ENCODE measurements at places on chromosomes 7 and 10.

DNA sequence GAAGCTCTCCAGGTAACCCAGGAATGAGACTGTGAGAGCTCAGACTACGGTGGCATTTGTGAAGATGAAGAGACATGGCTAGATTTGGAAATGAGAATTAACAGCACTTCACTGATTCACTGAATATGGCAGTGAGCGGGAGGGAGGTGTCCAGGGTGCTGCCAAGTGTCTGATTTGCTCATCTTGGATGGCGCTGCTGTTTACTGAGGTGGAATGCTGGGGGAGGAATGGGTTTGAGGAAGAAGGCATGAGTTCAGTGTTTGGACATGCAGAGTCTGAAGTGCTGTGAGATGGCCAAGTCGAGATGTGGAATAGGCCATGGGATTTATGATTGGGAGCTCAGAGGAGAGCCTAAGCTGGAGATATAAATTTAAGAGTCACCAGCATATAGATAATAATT is 437.1 kb upstream of the NPVF start:
- DNase-seq, result no peak

GRCh38 chr7:42914421-42915045 is 2.7 kb upstream of the C7orf25 start:
- DNase-seq, result no peak

GRCh38 chr7:343227-343822 is 53.4 kb downstream of the FOXL3 start:
- no peak for DNase-seq

DNA sequence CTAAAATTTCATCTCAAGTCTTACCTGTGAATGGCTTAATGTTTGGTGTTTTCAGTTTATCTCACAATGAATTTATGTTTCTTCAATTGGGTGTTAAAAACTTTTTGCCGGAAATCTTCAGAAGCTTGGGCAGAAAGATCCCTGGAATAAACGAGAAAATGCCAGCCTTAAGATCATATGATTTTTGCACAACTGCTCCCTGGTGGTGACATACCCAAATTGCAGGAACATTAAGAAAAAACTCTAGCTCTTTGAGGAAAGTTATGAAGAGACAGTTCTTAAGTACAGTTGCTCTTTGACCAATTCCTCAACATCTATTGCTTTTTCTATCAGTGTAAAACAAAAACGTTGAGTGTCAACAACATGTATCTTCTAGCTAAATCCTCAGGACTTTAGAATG is 48.2 kb upstream of the CREB5 start:
- no peak for DNase-seq

- no peak for DNase-seq
These were observed 464 bp downstream of the DENND2A start for GRCh38 chr7:140640060-140640637.

GRCh38 chr10:62159351-62159750 is 109.3 kb downstream of the RTKN2 start:
- no peak for DNase-seq
